Activated CD4-positive, alpha-beta T cell treated with anti-CD3 and anti-CD28 coated beads, Interleukin-2, amount 50 U/mL, for 24 hours (primary cell): ENCODE measurements at places on chromosomes 1 and 21.

- DNase-seq, result no peak
These were observed 652.4 kb downstream of the PLPP3 start for GRCh38 chr1:55926906-55927471.

- no peak for DNase-seq
These were observed 418.6 kb downstream of the MRPL39 start for GRCh38 chr21:25188677-25189079.

DNA sequence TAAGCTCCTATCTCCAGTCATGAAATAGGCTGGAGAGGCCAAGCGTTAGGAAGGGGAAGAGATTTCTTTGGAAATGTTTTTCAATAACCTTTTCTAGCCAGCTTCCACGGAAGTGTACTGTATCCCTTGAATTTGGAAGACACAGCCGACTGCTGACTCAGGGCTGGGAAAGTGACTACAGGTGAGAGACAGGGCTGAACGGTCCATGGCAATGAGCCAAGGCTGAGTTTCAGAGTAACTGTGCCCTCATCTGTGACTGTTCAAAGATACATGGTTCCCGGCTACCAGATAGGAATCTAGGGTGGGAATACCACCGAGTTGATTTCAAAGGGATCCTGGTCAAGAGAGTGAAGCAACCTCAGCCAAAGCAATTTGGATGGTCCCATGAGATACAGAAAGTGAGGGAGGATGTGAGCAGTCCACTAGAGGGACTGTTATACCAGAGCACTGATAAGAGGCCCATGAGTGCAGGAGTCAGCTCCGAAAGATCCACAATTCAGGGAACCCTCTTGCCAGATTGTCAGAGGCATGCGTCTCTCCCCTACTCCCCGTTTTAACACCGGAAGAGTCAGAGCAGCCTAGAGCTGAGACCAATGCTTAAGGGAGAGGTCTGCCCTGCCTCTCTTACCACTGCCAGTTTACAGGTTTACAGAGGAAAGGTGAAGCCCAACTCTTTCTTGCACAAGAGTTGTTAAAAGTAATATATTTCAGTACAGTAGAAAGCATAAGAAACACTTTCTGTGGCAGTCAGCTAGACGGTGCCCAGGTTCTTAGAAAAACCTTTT is 3.2 kb upstream of the KRTAP19-8 start:
- no peak for DNase-seq

DNA sequence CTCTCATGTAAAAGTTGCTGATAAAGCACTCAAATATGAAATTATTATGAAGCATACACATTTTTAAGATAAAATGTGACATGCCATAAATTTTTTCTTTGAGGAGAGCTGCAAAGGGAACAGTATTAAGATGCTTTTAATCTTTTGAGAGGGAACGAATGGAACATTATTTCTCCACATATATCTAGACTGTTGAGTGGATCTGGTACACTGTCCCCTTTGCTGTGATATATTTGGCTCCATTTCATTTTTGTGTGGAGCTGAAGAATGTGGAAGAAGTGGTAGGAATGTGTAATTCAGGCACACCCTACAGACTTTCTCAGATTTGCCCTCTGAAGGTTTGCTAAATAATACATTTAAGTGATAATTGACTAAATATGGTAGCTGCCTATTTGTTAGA is 31.7 kb downstream of the PGM1 start:
- DNase-seq, result no peak

GRCh38 chr1:226407199-226407496 is 745 bp downstream of the PARP1 start:
- no peak for DNase-seq

DNA sequence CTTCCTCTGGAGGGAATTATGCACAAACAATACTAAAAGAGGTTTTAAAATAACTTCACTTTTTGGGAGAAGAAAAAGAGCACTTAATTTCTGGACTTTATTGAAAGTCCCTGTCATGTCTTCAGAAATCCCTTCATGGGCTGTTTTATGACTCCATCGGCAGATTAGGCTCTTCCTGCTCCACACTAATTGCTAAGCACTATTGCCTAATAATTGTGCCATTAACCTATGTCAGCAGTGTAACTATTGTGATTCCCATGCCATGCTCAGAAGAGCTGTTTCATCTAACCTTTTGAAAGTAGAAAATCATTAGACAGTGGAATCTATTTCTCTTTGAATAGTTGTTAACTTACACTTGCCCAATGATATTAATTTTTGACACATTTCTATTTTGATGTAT is 489.3 kb upstream of the RUNX1 start:
- no peak for DNase-seq

GRCh38 chr1:92447976-92448375 is 38.7 kb downstream of the GFI1 start:
- no peak for DNase-seq

GRCh38 chr1:48688102-48688760 is 88.5 kb downstream of the BEND5 start:
- no peak for DNase-seq

GRCh38 chr1:75506976-75507375 is 103.9 kb downstream of the SLC44A5 start:
- DNase-seq, result no peak

GRCh38 chr1:178912597-178912996 is 41.7 kb upstream of the ANGPTL1 start:
- no peak for DNase-seq

- DNase-seq, result no peak
These were observed 61.7 kb upstream of the ANGPTL1 start for GRCh38 chr1:178932552-178932906.

DNA sequence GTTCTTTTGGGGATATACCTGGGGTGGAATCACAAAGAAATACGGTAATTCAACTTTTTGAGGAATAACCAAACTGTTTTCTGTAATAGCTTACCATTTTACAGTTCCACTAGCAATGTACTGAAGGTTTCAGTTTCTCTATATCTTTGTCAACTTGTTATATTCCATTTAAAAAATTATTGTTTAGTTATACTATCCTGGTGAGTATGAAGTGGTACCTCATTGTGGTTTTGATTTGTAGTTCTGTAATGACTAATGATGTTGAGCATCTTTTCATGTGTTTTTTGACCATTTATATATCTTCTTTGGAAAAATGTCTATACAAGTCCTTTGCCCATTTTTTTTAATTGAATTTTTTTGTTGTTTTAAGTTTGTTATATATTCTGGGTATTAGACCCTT is 39.4 kb downstream of the MAST2 start:
- no peak for DNase-seq

DNA sequence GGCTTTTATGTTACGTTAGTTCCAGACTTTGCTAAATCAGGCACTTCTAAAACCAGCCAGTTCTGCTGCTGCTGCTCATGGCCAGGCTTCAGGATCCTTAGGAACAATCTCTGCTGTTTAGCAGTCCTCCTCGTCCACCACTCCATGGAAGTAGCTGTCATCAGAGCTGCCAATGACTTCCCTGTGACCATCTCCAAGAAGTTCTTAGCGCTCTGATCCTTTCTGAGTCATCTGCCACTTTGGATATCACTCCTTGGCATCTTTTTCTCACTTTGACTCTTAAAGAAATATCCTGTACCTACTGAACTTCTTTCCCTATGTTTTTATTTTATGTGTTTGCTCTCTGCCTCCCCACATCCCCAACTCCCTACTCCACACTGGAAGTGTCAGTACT is 14.7 kb upstream of the IRF2BP2 start:
- DNase-seq, result no peak

DNA sequence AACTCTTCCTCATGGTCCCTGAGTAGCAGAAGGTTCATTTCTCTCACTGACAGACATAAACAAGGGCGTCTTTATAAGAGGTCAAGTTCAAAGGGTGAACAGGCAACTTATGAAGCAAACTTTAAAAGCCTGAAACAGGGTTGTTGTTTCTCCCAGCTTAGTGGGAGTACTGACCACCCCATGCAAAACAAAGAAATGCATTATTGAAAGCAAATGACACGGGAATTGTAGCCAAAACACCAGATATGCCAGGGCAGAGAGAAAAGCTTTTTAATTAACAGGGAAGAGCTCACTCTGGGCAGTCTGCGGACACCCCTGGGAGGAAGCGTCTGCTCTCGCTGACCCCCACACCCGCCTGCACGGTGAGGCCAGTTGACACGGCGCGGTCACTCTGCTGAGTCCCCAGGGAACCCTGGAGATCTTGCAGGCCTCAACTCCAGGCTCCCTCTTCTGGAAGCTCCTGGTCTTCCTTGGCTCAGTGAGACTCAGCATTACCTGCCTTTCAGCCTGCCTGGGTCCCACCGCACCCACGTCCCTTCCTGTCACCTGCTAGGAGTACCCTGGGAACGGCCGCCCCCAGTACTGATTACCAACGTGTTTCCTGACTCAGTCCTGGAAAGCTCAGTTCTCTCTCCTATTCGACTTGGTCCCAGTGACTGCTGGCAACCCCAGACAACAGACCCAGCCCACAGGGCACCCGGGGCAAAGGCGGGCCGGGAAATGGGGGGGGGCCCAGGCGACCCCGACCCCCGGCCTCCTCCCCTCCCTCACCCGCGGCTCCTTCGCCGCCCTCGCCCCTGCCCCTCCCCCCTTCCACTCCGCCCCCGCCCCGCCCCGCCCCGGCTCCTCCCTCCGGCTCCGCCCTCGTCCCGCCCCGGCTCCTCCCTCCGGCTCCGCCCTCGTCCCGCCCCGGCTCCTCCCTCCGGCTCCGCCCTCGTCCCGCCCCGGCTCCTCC is 972 bp downstream of the CFAP410 start:
- DNase-seq, result peak; percentile 14

DNA sequence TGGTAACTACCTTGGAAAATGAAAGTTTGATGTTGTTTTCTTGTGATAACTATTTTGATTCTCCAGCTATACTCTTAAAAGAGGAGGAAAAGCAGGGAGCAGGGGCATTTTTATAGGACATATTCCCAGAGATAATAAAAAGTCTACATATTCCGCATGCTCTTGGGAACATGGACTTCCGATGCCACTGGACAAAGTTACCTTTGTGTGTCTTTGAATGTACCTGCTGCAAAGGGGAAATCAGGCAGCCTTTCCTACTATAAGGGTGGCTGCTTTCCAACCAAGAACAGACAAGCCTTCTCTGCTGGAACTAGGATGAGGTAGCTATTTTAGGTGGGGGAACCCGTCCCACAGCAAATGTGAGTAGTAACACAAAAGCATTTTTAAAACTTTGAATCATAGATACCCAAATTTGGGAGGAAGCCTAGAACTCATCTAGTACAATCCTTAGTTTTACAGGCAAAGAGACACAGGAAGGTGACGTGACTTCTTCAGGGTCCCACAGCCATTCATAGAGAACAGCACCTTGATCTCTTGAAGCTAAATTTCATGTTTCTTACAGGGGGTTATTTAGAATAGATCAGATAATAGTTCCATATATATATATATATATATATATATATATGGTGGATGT is 179.9 kb downstream of the FASLG start:
- DNase-seq, result no peak
